Epithelial cell of umbilical artery (primary cell): ENCODE measurements at places on chromosomes 11 and 22. TPM values are rescaled to one million over a fixed set of nuclear protein-coding genes. Genes with fewer than 3 reads are reported as not detected.

APOA4 gene
- total RNA-seq: not detected in 2 replicates

TSSK2 gene
- total RNA-seq: not detected in 2 replicates

ANKK1 gene
- total RNA-seq: not detected in 2 replicates

SERPING1 gene
- total RNA-seq: under 0.01 and 0.46 TPM in 2 replicates

CEND1 gene
- total RNA-seq: 0.32 TPM in 1 of 2 replicates, not detected in the other

MIAT gene
- total RNA-seq: 0.32 and 0.46 TPM in 2 replicates

GRIA4 gene
- not detected in 2 replicates for total RNA-seq

MUC5AC gene
- not detected in 2 replicates for total RNA-seq

SREBF2 gene
- 39.5 and 40.0 TPM in 2 replicates for total RNA-seq

PACSIN3 gene
- 13.4 and 15.6 TPM in 2 replicates for total RNA-seq

OR5A2 gene
- total RNA-seq: not detected in 2 replicates

OR8D1 gene
- total RNA-seq: not detected in 2 replicates

APOL4 gene
- total RNA-seq: not detected in 2 replicates

SPECC1L gene
- 28.9 and 52.7 TPM in 2 replicates for total RNA-seq

MMP12 gene
- total RNA-seq: not detected in 2 replicates

BACE1-AS gene
- total RNA-seq: 1.3 and 1.8 TPM in 2 replicates

MRGPRX3 gene
- not detected in 2 replicates for total RNA-seq

MIOX gene
- not detected in 2 replicates for total RNA-seq

MISFA gene
- total RNA-seq: 0.65 and 2.7 TPM in 2 replicates

ART1 gene
- total RNA-seq: not detected in 2 replicates

CDHR5 gene
- not detected in 2 replicates for total RNA-seq

KCNE3 gene
- 0.32 and 1.2 TPM in 2 replicates for total RNA-seq

NOL12 gene
- 25.0 and 49.2 TPM in 2 replicates for total RNA-seq

TMEM191B gene
- 0.15 TPM in 1 of 2 replicates, not detected in the other for total RNA-seq

VPS11 gene
- 18.5 and 20.2 TPM in 2 replicates for total RNA-seq

KCNJ1 gene
- total RNA-seq: under 0.01 TPM in 1 of 2 replicates, not detected in the other

DLG2 gene
- 0.32 and 0.91 TPM in 2 replicates for total RNA-seq

DEFB131B gene
- total RNA-seq: not detected in 2 replicates

RASD2 gene
- not detected in 2 replicates for total RNA-seq

NRXN2 gene
- total RNA-seq: 1.1 TPM in 1 of 2 replicates, not detected in the other

SMTNL1 gene
- not detected in 2 replicates for total RNA-seq
